ENCODE measurements at places on chromosomes 12 and 14. TPM values are rescaled to one million over a fixed set of nuclear protein-coding genes. Genes with fewer than 3 reads are reported as not detected.

GRCh38 chr14:96783915-96784224 is 13.3 kb upstream of the VRK1 start:
- no peak for DNase-seq

DNA sequence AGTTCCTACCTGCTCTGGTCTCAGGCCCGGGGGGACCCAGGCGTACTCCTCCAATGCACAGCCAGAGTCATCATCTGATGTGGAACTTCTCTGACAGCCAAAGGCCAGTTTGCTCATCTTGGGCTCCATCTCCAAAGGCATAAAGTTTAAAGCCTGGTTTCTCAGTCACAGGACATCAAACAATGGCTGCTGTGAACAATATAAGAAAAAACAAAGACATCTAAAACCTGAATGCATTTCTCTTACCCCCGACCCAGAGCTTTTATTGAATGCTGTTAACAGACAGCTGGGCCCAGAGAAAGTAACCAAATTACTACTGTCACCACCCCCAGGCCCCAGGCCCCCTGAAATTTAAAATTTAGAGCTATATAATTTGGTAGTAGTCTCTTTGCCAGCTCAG is 117.2 kb downstream of the PRICKLE1 start:
- DNase-seq = no peak

Gene PAH
- not detected for total RNA-seq

- peak; percentile 55 for DNase-seq
These were observed 26.2 kb downstream of the SUSD6 start for GRCh38 chr14:69637503-69638031.

Gene SDR9C7
- total RNA-seq = not detected

Gene MSI1
- 6.8 TPM for total RNA-seq

Gene BDKRB1
- total RNA-seq = not detected

Measured in left ventricle myocardium superior (tissue), 1 donor.